Iris pigment epithelial cell (primary cell): ENCODE measurements at places on chromosomes 12 and 14.
A peak's percentile ranks its signal among the peaks of the same experiment; 100 is the strongest.

- no peak for DNase-seq
These were observed 135.6 kb downstream of the SAMD4A start for GRCh38 chr14:54702492-54702891.

DNA sequence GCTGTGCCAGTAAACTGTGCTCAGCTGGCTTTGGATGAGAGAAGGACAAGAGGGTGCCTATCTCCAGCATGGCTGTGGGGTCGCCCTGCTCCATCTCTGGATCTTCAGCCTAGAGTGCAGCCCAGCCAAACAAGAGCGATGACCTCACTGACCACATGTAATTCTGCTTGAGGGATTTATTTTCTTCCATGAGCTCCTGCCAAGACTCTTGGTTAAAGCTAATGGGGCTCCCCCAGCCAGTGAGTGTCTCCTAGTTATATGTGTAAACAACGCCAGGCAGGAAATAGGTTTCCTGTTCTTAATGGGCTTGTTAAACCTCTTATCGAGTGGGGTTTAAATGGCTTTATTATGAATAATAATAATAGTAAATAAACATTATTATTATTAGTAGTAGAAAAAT, 397.2 kb downstream of the NRXN3 start:
- no peak for DNase-seq

- peak; percentile 65 for DNase-seq
These were observed 103.8 kb upstream of the MED13L start for GRCh38 chr12:116381240-116381743.

GRCh38 chr14:96146131-96146771, 58.4 kb upstream of the BDKRB2 start:
- DNase-seq: peak; percentile 53

DNA sequence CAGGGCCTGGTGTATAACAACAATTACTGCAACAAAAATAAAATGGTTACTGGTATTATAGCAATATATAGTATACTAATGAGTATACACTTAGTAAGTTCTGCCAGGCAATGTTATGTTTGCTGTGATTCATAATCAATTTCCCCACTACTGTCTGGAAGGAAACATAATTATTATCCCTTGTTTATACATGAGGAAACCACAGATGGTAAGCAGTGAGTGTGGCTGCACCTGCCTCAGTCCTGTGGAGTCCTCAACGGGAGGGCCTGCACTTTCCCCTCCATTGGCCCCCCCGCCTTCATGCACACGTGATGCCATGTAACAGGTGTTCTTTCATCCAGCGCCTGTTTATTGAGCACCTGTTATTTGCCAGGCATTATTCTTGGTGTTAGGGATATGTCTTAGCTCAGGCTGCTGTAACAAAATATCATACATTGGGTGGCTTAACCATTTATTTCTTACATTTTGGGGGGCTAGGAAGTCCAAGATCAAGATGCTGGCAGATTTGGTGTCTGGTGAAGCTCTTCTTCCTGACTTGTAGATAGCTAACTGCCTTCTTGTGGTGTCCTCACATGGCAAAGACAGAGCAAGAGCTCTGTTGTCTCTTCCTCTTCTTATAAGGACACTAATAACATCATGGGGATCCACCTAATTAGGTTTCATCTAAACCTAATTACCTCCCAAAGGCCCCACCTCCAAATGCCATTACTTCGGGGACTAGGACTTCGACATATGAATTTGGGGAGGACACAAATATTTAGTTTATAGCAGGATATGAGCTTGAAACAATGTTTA, 59.5 kb upstream of the CHGA start:
- DNase-seq: peak; percentile 8

DNA sequence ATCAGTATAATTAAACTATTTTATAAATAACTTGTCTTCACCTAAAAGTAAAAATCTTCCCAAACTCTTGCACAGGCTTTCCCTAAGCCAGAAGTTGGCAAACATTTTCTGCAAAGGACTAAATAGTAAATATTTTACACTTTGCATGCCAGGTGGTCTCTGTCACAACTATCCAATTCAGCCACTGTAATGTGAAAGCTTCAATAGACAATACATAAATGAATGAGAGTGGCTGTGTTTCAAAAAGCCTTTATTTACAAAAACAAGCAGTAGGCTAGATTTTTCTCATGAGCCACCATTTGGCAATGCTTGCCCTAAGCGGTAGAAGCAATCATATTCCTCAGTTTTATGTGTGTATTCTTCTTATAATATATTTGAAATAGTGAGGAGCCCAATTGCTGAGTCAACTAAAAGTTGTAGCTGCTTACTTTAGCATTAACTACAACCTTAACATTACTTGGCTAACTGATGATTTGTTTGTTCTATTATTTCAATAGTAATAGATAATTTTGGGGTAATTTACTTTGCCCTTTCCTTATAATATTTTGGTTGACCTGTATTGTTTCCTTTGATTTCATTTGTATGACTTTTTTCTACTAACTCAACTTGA, 236.0 kb upstream of the SYT1 start:
- no peak for DNase-seq

DNA sequence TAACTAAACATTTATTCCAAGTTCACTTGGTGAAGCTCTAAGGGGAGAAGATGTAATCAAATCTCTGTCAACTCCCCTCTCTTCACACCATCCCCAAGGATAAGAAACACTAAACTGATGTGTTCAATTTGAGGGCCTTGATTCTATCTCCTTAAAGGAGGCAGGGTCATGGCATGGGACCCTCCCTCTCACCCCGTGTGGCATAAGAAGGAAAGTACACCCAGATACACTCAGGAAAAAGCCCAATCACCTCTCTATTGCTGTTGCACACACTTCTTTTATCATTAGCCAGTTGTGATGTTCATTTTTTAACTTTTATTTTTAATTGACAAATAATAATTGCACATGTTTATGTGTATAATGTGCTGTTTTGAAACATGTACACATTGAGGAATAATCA, 35.1 kb downstream of the WASHC3 start:
- DNase-seq: no peak

- DNase-seq: peak; percentile 83
These were observed 8.5 kb upstream of the AMIGO2 start for GRCh38 chr12:47088021-47088944.
